Adrenal gland (tissue), 19 donors: ENCODE measurements at places on chromosomes 6 and 20. TPM values are rescaled to one million over a fixed set of nuclear protein-coding genes. Genes with fewer than 3 reads are reported as not detected.

DNA sequence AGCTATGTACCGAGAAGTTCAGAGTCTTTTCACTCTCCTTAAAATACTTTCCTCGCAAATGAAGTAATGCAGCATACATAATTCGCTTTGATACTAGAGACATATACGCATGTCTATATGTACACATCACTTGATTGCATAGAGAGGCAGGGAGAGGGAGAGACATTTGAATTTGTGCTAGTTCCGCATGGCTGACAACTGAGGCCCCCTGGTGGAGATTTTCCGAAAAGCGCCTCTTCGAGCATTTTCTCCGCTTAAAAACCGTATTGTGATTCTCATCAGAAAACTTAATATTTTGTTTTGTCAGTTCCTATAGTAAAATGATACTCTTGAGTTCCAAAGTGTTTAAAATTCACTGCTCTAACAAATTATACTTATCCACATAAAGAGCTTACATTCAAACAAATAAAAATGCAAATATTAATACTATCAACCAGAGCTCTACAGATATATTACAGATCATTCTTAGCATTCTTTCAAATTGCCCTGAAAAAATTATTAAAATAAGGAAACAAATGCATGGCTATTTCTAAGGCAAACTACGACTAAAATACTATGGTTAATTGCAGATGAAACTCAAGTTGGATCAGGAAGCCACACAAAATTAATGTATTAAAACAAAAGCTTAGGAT lies 637 bp downstream of the MYLK4 start:
- peaks cover 6% of the 10 kb centered on the region for H3K4me1 ChIP-seq
- H3K4me3 ChIP-seq: no peak overlapping the region
- no peaks in the 10 kb centered on the region for H3K27me3 ChIP-seq

- peaks cover 21% of the 10 kb centered on the region for H3K4me1 ChIP-seq
- no peak overlapping the region for H3K4me3 ChIP-seq
- H3K27me3 ChIP-seq: no peaks in the 10 kb centered on the region
- DNase-seq: no peak
- H3K36me3 ChIP-seq: peaks cover 20% of the 10 kb centered on the region
These were observed 999 bp upstream of the PIM1 start for GRCh38 chr6:37168811-37169495.

- H3K27me3 ChIP-seq: no peaks in the 10 kb centered on the region
- no peaks in the 10 kb centered on the region for H3K36me3 ChIP-seq
- no peak overlapping the region for H3K27ac ChIP-seq
- no peak for DNase-seq
These were observed 598.9 kb downstream of the RFPL4B start for GRCh38 chr6:112946051-112946450.

- H3K36me3 ChIP-seq: no peaks in the 10 kb centered on the region
- H3K4me3 ChIP-seq: no peak overlapping the region
- H3K4me1 ChIP-seq: peaks cover 20% of the 10 kb centered on the region
- H3K27me3 ChIP-seq: no peaks in the 10 kb centered on the region
- DNase-seq: peak; percentile 80
These were observed 12.2 kb upstream of the KCNK15 start for GRCh38 chr20:44733341-44734069.

DNA sequence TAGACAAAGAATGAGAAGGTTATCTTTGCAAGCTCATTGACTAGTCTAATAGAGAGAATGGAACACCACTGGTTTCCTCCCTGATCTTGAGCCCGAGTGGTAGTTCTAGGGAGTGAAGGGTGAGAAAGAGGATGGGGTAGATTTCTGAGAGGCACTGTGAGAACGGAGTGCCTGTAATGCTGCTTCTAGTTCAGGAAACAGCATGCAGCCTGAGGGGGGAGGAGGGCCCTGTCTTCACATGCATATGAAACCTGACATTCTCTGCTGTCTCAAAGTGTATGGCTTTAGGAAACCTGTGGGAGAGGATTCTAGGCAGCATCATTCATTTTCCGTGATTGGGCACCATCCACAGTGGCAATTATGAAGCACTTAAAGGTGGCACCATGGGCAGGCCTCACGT lies 259.4 kb upstream of the MAN1A1 start:
- peaks cover 3% of the 10 kb centered on the region for H3K4me1 ChIP-seq
- DNase-seq: no peak
- H3K36me3 ChIP-seq: no peaks in the 10 kb centered on the region

The HEBP2 gene
- 55.9 TPM for polyA plus RNA-seq

The OR2H2 gene
- not detected for polyA plus RNA-seq

DNA sequence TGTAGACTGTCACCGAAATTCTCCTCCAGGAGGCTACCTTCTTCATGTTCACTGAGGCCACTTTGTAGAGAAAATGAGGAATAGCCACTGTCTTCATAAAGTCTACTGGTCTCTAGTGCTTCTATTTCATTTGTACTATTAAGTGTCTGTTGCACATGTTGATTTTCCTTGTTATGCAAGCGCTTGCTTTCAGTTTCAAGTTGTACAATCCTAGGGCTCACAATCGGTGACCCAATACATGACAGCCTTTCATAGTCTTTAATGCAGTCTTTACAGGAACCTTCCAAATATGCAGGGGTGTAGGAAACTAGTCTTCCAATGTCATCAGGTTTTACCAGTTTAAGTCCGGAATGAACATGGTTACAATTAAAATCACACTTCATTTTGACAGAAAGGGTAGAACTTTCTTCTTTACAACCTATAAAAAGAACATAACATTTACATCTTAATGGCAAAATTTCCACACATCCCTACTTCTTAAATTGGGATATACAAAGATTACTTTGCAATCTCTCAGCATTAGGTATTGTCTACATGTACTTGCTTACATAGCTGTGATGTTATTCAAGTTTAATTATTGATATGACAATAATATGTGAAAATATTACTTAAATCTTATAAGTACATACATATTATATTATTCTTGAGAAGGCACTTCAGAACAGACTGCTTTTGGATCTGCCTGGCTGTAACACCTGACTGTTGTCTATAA lies 7.5 kb downstream of the FBXO5 start:
- H3K4me1 ChIP-seq: no peaks in the 10 kb centered on the region
- H3K27ac ChIP-seq: no peak overlapping the region
- H3K36me3 ChIP-seq: no peaks in the 10 kb centered on the region
- no peak overlapping the region for H3K4me3 ChIP-seq

The TGM3 gene
- polyA plus RNA-seq: 0.13 TPM

The NHLRC1 gene
- polyA plus RNA-seq: 0.32 TPM

The ZSCAN31 gene
- 3.7 TPM for polyA plus RNA-seq

GRCh38 chr20:45336530-45337366 lies 11.5 kb downstream of the SDC4 start:
- no peaks in the 10 kb centered on the region for H3K27me3 ChIP-seq
- peaks cover 62% of the 10 kb centered on the region for H3K4me1 ChIP-seq
- DNase-seq: peak; percentile 89
- H3K4me3 ChIP-seq: no peak overlapping the region
- no peaks in the 10 kb centered on the region for H3K36me3 ChIP-seq

DNA sequence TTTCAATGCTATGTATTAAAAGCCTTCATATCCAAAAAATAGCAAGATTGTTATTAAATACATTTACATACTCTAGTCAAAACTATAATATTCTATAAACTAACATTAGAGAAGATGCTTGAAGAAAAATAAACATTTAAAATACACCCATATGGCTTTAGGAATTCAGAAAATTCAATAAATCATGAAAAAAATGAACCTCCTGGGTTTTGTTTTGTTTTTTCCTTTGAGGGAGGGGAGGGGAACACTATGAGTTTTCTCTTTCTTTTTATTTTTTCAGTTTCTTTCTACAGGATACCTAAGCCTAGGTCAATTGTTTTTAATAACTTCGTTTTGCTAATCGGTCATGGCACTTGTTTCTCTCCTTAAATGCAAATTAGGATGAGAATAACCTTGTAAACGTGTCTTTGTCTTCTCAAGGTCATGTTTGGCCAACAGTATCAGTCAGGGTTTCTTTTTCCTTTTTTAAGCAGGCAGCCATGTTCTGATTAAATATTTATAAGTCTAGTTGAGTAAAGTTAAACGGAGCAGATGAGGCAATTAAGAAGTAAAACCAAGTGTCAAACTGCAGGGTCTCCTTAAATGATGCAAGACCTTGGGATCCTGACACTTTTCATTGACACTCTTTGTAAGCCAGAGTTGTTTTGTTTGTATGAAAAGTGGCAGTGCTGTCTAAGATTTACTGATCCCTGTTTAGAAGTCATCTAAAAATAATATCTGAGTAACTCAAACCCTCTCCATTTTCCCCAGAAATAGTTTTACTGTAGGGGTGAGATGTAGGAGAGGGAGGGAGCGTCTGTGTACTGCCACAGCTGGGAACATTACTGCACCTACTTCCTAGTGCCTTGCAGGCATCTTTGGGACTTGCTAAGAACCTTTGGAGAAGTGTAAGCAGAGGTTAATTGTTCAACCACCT lies 392.3 kb downstream of the PLCB1 start:
- no peaks in the 10 kb centered on the region for H3K27me3 ChIP-seq
- H3K4me3 ChIP-seq: no peak overlapping the region
- no peaks in the 10 kb centered on the region for H3K36me3 ChIP-seq
- H3K27ac ChIP-seq: no peak overlapping the region
- no peak for DNase-seq
